Activated CD8-positive, alpha-beta T cell treated with anti-CD3 and anti-CD28 coated beads for 36 hours (primary cell): ENCODE measurements at places on chromosomes 4 and X.

DNA sequence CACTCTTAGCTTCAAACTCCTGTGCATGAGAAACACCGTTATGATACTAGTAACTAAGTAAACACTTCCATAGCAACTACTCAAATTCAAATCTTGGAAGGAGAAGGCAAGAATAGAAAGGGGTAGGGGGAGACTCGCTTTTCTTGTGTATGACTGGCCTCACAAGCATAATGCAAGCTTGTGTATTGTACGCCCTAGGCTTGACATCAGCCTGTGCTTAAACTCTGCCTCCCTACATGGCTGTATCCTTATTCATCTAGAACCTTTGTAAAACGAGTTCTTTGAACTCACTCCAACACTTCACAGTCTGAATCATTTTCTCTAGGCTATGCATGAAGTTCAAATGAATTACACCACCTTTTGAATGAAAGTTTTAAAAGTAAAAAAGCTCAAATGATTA, 1071.2 kb upstream of the ADGRL3 start:
- no peak for DNase-seq

- DNase-seq = no peak
Observed at GRCh38 chr4:107666134-107666533, 53.9 kb downstream of the PAPSS1 start.

DNA sequence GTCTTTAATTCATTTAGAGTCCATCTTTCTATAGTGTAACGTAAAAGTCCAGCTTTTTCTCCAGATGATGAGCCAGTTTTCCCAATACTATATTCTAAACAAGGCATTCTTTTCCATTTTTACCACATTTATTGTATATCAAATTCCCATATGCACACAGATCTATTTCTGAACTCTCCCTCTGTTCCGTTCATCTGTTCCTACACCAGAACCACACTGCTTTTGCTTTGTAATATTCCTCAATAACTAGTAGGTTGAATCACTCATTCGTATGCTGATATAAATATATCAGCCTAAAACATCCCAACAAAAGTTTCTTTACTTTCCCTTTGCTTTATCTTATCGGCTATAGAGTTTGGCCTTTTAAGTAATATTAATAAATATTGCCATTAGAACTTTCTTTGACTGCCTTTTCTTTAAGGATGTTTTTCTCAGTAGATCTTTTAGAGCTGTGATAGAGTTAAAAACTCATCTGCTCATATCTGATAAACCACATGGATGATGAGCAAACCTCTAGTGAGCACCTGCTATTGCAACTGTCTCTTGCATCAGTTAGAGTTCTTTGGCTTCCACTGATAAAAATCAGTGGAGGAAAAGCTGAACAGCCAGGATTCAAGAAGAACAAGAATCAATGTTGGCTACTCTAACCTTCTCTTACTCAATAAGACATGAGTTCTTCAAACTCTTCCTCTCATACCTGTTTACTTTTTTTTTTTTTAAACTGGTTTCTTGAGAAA, 13.1 kb upstream of the RPL34 start:
- DNase-seq = no peak

GRCh38 chr4:122379239-122379638, 428 bp downstream of the ADAD1 start:
- DNase-seq = no peak

DNA sequence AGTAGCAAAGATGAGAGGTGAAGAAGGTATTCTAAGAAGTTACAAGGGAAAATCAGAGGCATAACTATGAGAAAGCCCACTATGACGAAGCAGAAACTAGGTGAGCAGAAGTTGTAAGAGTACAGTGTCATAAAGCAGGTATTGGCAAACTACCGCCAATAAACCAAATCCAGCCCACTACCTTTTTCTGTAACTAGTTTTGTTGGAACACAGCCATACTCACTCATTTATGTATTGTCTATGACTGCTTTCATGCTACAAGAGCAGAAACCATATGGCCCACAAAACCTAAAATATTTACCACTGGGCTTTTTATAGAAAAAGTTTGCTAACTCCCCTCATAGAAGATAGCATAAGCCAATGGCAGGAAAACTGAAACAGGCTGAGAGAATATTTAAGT, 31.8 kb upstream of the ZCCHC13 start:
- DNase-seq = no peak

- DNase-seq = no peak
Observed at GRCh38 chrX:3713937-3714434, 537 bp upstream of the PRKX start.

DNA sequence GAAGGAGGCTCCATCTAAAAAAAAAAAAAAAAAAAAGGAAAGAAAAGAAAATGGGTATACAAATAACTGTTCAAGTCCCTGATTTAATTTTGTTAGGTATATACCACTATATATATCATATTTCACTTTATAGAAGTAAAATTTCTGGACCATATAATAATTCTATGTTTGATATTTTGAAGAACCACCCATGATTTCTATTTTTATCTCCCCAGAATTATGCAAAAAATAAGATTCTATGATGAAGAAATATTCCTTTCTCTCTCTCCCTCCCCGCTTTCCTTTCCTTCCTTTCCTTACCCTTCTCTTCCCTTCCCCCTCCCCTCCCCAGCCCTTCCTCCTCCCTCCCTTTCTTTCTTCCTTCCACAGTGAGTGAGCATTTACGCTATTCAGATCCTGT, 337.5 kb upstream of the SPANXN4 start:
- DNase-seq = no peak

- no peak for DNase-seq
Observed at GRCh38 chr4:23877758-23878229, 12.1 kb downstream of the PPARGC1A start.

DNA sequence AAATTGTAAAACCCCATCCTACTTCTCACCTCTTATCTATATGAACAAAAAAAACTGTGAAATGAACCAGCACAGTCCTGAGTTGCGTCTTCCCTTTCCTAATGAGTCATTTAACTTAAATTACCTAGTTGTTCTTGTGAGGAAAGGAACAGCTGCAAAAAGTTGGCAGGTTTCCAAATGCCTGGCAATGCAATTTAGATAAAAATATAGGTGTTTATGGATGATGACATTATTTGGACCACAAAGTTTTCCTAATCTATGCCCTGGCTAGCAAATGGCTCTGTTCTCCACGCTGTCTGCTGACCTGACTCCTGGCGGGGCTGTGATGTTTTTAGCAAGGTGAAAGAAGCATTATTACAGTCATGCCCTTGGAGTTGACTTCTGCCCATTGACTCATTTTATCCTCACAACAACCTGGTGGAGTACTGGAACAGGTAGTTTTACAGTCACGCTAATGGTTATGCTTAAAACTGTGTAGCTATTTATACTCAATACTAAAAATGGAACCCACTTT, 29.8 kb upstream of the RELL1 start:
- DNase-seq = peak; percentile 54

DNA sequence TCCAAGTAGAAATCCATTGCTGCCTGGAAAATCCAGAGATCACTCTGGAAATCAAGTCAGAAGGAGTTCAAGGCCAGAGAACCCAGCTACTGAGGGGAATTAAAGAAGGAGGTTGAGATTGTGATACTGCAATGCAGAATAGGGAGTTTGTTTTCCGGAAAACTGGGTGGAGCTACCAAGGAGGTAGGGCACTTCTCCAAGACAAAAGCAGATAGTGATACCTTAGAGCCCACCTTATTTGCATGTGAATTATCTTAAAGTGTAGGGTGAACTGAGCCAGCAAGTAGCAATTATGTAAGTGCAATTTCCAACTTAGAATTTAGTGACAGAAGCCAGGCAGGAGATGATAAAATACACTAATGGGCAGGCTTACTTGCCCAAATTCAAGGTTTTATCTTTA, 178.9 kb downstream of the MID1 start:
- DNase-seq = no peak

DNA sequence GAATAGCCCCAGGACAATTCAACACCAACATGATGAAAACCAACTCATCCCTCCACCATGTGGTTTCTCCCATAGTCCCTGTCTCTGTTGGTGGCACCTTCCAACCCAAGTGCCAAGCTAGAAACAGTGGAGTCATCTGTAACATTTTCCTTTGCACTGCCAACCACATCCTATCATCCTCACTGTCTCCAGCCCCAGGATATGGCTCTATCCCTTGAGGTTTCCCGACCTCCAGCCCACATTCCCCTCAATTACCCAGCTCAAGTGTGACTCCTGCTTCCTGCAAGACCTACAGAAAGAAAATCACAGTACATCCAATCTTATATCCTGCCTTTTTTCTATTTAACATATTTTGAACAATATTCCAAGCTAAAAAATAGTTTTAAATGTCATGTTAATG, 24.2 kb downstream of the PNMA6F start:
- DNase-seq = no peak

DNA sequence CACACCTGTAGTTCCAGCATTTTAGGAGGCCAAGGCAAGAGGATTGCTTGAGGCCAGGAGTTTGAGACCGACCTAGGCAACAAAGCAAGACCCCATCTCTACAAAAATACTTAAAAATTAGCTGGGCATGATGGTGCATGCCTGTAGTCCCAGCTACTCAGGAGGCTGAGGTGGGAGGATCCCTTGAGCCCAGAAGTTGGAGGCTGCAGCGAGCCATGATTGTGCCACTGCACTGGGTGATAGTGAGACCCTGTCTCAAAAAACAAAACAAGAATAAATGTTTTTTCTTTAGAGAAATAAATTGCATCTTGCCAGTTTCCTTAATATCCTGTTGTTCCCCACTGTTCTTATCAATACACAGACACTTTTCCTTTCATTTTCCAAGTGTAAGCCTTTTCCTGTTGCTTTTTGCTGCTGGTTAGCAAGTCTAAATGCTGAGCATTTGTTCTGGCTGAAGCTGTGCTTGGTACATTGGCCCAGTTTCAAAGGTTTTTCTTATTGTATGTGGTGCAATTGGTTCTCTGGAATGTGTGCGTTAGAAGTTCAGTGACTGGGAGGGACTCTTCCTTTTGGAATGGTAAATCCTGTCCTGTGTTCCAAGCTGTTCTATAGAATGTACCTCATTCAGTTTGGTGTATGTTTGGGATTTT, 98.2 kb downstream of the AFF1 start:
- no peak for DNase-seq
